ENCODE measurements at places on chromosomes 6 and 20.

- DNase-seq, result no peak
Observed at GRCh38 chr6:148824291-148824690, 77.5 kb downstream of the UST start.

DNA sequence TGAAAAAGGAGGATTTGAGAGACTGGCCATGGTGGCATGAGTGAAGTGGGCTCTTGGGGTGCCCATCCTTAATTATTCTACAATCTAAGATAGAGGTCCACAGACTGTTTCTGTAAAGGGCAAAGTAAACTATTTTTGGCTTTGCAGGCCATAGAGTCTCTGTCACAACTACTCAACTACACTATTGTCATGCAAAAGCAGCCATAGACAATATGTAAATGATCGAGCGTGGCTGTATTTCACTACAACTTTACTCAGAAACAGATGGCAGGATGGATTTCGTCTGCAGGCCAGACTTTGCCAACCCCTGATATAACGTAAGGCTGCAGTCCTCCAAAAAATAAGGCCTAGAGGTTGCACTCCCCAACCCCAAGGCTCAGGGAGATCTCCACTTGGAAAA, 58.2 kb upstream of the NAA20 start:
- no peak for DNase-seq

DNA sequence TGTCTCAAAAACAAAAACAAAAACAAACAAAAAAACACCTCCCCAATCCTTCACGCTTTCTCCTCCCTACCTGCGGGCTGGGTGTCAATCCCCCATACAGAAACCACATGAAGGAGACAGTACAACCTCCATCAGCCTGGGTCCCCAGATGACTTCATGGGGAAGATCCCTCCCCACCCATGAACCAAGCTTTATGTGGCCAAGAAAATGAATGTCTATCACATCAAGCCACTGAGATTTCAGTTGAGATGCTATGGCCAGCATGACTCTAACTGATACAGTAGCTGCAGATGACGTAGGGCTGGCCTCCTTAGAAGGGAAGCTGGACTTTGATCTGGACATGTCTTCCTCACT, 21.2 kb upstream of the BNIP5 start:
- no peak for DNase-seq

DNA sequence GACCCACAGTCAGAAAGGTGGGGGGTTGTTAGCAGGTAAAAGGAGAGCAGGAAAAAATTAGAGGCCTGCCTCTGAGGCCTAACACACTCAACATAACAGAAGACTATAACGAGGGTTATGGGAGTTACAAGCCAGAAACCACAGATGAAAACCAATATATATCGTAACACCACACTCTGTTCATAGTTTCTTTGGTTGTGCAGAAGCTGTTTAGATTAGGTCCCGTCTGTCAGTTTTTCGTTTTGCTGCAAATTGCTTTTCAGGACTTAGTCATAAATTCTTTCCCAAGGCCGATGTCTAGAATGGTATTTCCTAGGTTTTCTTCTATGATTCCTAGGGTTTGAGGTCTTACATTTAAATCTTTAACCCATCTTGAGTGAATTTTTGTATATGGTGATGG, 3.7 kb upstream of the MAP3K5 start:
- DNase-seq, result no peak

GRCh38 chr6:16657768-16658167, 103.5 kb downstream of the ATXN1 start:
- DNase-seq, result no peak

GRCh38 chr6:109000289-109000688, 94.4 kb downstream of the SESN1 start:
- DNase-seq, result no peak

Data from CD4-positive, CD25-positive, alpha-beta regulatory T cell (primary cell).